ENCODE measurements at places on chromosomes 16 and 17.

DNA sequence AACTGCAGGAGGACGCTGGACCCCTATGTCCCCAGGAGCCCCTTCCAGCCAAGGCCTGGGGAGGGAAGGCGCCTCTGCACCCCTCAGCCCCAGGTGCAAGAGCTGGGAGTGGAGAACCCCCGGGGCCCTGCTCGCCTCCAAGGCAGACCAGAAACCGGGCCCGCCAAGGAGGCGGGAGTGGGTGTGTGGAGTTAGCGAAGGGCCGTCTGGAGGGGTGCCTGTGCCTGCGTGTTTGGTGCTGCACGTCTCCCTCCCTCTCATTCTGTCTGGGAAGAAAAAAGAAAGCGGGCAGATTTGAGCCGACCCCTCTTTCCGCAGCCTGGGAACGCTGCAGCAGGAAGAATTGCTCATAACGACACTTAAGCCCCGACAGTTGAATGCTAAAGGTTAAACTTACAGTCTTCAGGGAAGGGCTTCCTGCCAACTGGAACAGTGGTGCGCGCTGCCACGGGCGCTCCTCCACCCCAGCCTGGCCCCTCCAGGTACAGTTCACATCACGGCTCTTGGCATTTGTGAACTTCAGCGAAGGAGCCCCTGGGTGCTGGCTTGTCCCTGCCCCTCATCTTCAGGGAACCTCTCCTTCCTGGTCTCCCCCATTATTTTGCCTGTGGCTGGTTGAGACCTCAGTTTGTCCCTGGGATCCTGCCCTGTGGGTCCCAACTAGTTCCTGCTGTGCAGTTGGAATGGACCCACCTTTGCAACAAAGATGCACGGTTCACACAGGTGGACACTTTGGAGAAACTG is 19.2 kb upstream of the ZFHX3 start:
- no peak for DNase-seq

GRCh38 chr16:66175058-66175457 is 191.4 kb upstream of the CDH5 start:
- no peak for DNase-seq

- no peak for DNase-seq
Observed at GRCh38 chr16:75198135-75198600, 8.8 kb downstream of the CTRB2 start.

DNA sequence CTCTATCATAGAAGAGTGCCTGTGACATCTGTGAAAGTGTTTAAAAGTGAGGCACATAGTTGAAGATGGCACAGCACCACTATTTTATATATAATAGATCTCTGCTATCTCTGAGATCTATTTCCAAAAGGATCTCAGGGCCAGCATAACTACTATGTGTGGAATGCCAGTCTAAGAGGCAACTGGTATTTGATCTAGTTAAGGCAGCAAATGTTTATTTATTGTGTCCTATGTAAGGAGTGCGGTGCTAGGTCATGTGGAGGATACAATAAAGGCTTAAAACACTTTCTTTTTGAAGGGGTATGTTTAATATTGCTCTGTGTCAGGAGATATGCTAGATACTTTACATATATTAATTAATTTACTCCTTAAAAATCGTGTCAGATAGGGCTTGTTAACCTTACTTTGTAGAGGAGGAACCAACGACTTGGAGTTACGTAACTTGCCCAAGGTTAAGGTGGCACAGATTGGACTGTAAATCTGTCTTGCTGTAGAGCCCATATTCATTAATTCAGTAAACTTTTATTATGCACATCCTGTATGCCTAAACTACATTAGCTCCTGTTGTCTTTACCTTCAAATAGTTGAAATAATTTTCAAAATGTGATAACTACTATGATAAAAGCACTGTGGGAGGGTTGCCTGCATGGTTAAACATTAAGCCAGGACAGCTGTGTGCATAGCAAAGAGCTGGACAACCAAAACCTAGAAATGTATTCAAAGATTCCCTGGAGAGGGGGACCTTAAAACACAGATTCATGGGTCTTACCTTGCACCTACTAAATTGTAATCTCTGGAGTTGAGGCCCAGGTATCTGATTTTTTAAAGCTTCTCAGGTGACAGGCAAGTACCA is 83.3 kb downstream of the NLK start:
- no peak for DNase-seq

DNA sequence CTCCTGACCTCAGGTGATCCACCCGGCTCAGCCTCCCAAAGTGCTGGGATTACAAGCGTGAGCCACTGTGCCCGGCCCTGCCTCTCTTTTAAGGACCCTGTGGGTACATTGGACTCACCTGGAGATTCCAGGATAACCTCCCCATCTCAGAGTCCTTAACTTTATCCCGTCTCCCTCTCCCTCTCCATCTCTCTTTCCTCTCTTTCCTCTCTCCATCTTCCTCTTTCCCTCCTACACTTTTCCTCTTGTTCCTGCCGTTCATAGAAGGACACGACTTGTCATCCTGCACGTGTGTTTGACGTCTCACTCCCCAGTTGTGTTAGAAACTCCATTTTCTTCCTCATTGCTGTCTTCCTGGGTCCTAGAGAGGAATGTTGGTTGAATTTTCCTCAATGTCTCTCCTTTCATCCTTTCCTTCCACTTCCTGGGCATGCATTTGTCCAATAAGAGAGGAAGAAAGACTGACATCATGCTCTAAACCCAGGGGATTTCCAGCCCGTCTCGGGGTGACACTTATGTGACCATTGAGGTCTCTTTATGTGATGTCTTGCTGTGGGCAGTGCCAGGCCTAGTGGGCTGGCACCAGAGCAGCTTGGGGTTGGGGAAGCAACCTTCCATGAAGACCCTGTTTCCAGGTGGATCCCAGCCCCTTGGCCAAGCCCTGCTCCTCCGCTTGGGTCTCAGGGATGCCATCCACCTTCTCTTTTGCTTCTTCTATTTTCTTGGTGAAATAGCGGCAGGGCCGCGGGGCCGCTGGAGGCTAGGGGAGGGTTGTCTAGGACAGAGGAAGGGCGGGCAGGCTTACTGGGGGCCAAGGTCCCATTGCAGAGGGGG is 39.8 kb upstream of the IRF8 start:
- no peak for DNase-seq

GRCh38 chr16:79703066-79703465 is 102.5 kb upstream of the MAF start:
- DNase-seq: no peak

DNA sequence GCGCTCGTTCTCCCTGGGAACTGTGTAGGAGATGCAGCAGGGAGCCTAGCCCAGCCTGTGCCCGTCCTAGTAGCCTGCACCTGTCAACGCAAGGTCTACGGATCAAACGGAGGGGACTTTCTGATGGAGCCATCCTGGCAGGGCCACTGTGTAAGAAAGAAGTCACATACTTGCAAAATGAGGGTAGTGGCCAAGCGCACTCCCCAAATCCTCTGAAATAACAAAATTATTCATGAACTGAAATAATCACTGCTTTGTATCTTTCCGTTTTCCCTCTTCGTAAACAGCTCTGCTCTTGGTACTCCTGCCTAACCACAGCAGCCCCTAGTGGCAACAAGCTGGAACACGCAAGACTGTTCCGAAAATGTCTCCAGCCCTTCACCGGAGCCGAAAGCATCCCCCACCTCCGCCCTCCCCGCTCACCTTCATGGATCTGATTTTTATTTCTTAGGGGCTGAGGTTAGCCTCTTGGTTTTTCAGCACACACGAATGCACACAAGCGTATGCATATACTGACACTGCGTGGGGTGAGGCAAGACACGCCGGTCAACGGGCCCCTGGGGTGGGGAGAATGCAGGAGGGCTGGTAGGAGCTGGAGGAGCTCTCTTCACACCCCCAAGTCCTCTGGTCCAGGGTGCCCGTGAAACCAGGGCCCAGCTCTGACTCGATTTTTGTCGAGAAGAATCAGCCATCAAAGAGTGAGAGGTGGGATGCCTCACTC is 100.8 kb downstream of the ABCC12 start:
- no peak for DNase-seq

DNA sequence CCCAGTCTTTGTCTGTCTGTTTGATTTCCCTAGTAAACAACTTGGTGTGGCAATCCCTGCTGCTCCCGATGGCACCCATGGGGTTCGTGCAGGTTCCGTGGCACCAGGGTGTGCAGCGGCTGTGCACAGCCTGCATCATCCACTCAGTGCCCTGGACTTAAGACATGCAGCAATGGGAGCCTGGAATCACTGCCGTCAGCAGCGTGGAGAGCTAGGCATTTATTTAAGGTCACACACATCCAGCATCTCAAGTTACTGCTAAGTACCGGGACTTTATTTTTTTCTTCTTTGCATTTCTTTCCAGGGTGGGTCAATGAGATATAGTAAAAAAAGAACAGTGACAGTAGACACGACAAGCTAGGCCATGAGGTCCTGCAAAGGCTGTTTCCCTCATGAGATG is 2.8 kb downstream of the DHRS7C start:
- DNase-seq: no peak

DNA sequence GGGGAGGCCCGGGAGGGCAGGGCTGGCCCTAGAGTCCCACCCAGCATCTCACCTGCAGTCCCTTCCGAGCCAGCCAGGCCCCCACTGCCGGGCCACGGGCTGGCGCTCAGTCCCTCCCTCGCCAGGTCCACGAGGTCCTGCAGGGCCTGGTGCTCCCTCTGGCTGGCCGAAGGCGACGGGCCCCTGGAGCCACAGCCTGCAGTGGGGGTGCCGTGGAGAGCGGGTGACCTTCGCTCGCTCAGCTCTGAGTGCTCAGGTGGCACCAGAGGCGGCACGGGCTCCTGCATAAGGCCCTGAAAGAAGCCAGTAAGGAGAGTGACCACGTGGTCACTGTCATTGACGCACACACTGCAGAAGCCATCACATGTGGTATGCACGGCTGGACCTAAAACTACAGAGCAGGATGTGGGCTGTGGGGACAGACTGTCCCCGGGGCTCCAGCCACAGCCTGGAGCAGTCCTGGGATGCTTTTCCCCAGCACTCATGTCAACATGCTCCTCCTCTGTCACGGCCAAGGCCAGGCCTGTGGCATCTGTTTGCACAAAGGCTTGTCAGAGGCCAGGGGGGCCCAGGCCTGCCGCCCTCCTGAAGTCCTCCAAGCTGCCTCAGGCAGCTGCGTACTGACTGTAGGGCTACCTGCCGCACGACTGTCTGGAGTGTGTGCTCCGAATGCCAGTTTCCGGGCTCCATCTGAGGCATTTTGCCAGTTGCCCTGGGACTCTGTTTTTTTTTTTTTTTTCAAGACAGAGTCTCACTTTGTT is 15.1 kb downstream of the SLX4 start:
- DNase-seq: no peak

- no peak for DNase-seq
Observed at GRCh38 chr17:82228278-82228841, 482 bp upstream of the SLC16A3 start.

GRCh38 chr17:61245706-61246135 is 153.9 kb upstream of the TBX2 start:
- no peak for DNase-seq

GRCh38 chr16:15572329-15573001 is 70.5 kb downstream of the MARF1 start:
- DNase-seq: no peak

DNA sequence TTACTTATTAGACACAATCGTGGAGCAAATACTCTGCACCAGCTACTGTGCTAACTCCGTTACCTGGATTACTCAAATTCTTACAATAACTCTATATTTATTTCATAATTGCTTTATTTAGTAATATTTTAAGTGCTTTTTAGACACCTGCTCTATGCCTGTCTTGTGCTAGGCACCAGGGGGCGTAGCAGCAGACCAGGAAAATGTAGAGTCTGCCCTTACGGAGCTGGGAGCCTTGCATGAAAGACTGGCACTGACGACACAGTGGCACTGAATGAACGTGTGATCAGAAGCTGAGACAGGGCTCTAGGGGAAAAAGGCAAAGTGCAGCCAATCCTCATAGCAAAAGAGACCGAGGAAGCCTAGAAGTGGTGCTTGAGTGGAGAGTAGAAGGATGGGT is 486.5 kb downstream of the CDH13 start:
- no peak for DNase-seq

- DNase-seq: no peak
Observed at GRCh38 chr17:3501344-3501743, 25.5 kb downstream of the ASPA start.

GRCh38 chr16:73034374-73034773 is 13.6 kb downstream of the ZFHX3 start:
- DNase-seq: no peak

DNA sequence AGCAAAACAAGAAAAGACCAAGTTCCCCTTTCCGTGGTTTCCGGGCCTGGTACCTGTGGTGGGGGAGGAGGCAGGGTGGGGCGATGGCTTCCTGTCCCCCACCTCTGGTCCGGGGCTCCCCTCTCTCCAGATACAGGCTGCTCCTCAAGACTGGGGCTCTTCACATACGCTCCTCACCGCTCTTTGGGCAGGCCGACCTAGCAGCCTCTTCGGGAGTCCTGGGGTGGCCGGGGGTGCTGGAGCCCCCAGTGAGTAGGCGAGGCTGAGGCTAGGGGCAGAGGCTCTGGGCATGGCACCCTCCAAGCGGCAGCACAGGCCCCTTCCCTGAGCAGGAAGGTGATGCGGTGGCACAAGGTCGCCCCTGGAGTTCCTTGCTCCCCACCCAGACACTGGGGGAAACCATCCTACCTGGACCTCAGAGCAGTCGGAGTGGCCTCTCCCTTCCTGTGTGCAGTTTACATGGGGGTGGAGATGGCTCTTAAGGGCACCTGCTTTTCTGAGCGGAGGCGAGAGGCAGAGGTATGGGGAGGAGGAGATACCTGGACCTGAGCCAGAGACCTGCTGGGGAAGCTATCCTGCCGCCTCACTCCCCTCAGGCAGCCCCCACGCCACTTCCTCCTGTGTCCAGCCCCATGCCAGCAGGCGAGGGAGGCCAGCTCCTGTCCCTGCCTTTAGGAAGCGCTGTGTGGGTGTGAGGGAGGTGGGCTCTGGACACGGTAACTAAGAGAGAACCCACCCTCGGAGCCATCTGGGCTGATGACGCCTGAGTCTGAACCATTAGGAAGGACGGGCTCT is 891 bp downstream of the CORO1A start:
- no peak for DNase-seq

DNA sequence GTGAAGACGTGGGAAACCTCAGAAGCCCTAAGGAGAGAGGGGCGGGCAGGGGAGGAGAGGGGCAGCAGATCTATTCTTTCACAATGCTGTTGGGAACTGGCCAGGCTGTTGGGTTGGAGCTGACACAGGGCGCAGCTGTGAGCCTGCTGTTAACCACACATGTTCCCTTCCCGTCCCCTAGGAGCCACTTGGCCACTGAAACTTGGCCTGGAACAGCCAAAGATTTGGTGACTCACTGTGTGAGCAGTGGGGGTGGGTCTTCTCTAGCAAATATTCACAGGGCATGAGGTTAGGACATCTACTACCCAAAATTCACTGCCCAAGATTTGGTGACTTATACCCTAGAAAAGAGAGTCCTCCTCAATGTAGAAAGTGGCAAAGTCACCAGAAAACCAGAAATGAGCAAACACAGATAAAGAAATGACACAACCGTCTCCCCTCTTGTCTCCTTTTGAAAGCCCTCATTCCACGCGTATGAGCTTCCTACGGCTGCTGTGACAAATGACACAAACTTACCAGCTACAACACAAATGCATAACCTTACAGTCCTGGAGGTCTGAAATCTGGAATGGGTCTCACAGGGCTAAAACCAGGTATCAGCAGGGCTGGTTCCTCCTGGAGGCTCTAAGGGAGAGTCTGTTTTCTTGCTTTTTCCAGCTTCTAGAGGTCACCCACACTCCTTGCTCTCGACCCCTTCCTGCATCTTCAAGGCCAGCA is 6.3 kb downstream of the TBC1D16 start:
- no peak for DNase-seq

Data from activated naive CD4-positive, alpha-beta T cell (primary cell).